ENCODE measurements at places on chromosomes 11 and 22.

DNA sequence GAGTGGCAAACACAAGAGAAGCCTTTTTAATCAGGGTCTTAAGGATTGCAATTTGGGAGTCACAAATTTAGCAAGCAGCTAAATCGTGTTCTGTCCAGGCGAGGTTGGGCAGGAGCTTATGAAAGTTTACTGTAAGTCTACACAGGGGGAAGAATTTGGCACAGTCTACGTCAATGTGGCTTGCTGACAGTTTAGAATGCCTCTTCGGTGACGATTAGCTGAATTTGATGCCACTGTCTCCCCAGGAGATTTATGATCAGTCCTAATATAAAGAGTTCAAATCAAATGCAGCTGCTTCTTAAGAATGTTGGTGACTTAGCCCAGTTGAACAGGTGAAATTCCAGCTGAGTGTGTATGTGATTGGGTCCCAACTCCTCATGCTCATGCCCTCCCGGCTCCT is 114.1 kb upstream of the CLPB start:
- DNase-seq: no peak

DNA sequence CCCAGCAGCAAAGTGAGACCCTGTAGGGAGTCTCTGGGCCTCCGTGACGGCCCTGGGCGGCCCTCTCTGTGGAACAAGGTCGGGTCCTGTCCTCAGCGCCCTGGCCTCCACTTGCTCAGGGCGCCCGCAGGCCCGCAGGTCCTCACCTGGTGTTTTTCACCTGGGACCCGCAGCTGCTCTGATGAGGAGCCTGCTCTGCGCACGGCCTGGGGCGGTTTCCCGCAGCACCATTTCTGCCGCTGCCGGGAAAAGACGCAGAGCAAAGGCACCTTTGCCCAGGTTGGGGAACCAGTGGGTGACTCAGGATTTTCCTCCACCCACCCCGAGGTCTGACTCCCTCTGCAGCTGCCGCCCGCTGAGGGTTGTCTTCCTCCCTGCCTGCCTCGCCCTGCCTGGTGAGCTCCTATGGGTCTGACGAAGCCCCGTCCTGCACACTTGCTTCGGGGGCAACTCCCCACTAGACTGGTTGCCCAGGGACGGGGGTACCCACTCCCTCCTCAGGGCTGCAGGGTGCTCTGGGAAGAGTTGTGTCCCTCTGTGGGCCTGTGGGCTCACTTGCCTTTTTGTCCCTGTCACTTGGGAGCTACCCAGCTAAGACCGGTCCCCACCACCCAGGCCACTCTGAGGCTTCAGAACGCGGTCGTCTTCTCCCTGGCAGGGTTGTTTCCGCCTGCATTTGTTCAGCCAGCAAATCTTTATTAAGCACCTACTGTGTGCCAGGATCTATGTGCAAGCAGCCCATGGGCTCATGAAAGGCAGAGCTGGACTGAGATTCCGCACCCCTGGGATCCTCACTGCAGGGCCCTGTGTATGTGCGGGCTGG is 89.5 kb downstream of the KCNQ1 start:
- DNase-seq: no peak

DNA sequence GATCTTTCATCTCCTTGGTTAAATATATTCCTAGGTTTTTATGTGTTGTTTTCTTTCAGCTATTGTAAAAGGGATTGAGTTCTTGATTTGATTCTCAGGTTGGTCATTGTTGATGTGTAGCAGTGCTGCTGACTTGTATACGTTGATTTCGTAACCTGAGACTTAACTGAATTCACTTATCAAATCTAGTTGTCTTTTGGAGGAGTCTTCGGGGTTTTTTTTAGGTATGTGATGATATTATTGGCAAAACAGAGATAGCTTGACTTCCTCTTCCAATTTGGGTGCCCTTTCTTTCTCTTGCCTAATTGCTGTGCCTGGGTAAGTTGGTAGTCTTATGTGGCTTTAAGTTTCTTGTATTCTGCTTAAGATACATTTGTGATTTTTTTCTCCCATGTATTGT is 52.8 kb downstream of the CBL start:
- DNase-seq: no peak

DNA sequence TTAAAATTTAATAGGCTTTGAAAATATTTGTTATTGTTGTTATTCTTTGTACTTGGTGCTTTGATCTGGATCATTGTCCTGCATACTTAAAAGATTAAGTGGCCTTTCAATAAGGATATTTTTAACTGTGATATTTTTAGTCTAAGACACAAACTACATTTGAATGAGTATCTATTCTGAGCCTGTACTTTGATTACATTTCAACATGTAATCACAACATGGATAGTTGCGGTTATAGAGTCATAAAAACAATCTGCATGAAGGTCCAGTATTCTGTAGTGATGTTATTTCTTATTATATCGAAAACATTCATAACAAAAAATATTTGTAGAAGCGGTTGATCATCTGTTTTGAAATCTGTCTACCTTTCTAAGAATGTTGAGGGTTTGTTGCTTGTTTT is 58.6 kb downstream of the HIPK3 start:
- DNase-seq: no peak

GRCh38 chr11:9017773-9018172 is 14.0 kb upstream of the NRIP3 start:
- DNase-seq: no peak

GRCh38 chr11:106463154-106463553 is 385.7 kb downstream of the AASDHPPT start:
- no peak for DNase-seq

- DNase-seq: no peak
Measured at GRCh38 chr11:42957831-42958230, 354.0 kb upstream of the API5 start.

DNA sequence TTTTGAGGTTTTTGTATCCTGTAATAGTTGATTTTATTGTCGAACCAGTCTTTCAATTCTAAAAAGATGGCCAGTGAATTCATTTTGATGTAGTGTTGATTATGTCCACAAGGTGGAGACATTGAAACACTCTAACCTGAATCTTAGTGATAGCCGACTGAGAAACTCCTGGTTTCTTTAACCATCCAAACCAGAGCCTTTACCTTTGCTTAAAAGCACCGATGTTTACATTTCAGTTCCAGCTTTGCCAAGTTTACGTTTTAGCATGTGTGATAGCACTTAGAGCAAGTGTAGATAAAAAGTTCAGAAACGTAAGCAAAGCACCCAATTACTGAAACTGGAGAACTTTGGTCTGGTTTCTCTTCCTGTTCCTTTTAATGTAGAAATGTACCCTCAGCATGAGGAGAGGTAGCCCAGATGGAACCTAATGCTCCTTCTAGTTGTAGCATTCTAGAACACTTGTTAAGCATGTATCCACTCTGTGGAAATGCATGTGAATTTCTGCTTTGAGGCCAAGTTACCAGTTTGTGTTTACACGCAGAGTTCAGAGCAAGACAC is 208.6 kb downstream of the DBX1 start:
- no peak for DNase-seq

- DNase-seq: no peak
Measured at GRCh38 chr11:16912692-16913111, 101.5 kb downstream of the PLEKHA7 start.

DNA sequence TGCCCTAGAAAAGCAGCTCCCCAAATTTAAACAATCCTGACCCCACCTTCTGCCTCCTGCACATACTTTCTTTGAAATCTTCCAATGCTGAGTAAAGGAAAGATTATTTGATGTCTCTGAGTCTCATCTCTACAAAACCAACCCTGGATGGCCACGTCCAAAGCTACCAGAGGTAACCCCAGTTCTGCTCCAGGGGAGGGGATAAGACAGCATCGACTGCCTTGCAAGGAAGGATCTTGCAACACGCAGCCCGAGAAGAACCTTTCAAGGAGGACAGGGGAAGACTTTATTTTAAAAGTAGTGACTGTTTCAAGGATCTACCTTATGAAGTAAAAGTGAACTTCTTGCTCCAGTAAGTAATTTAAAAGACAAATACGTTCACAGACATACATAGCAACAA is 66.5 kb upstream of the TMEM45B start:
- no peak for DNase-seq

GRCh38 chr11:278001-278951 is at the start of gene NLRP6:
TSS of gene NLRP6 (plus strand) at chr11:278407. CDS start at chr11:278570, 163 bp downstream.
- no peak for DNase-seq

GRCh38 chr22:20205964-20206708 is 55.3 kb upstream of the CCDC188 start:
- peak; percentile 63 for DNase-seq

- DNase-seq: no peak
Measured at GRCh38 chr11:57764566-57764965, 3.0 kb downstream of the CTNND1 start.

DNA sequence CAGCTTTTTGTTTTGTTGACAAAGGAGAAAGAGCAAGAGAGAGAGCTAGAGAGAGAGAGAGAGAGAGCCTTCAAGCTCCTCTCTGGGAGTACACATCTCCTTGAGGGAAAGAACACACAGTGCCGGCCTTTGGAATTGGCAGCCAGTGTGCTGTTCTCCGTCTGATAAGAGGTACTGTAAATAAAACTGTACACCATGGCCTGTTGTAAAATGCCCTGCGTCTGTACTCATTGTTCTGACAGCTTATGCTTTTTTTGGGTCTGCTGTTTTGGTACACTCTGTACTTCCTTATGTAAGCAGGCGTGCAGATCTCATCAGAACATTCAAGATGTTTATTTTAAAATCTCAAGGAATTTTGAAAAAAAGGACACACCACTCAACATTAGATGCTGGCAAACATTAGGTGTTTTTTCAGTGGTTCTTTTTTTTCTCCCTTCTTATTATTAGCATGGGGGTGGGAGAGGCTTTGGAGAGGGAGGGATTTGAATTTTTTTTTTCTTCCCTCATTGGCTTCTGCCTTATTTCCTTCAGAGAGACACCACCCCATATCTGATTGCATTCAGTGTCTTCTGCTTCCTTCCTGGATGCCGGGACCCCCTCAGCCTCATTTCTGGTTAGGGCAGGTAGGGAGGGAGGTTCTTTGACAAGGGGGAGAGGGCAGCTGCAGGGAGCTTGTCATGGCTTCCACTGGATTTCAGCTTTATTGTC is 116.8 kb upstream of the NNMT start:
- DNase-seq: no peak

GRCh38 chr22:43990044-43990443 is 34.1 kb upstream of the PARVB start:
- DNase-seq: no peak

DNA sequence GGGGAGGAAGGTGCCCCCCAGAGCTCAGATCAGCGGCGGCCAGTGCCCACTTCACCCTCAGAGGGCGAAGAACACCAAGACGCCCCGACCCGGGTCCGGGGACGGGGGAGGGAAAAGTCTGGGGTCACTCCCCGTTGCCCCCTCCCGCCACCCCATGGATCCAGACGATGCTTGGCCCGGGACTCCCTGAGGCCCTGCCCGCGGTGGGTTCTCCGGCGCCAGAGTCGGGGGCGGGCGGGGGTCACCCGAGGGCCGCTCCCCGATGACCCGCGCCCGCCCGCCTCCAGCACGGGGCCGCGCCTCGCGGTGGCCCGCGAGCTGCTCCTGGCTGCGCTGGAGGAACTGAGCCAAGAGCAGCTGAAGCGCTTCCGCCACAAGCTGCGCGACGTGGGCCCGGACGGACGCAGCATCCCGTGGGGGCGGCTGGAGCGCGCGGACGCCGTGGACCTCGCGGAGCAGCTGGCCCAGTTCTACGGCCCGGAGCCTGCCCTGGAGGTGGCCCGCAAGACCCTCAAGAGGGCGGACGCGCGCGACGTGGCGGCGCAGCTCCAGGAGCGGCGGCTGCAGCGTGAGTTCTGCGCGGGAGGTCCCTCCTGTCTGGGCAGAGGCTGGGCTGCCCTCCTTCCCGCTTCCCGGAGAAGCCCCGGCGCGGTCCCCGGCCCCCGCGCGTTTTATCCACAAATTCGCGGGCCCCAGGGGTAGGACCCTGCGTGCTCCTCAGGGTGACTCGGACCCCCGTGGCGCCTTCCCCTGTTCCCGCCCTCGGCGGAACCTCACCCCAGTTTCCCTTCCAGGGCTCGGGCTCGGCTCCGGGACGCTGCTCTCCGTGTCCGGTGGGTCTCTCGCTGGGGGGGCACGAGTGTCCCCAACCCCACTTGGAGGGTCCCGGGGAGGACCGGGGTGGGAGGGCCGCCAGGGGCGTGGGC is 1.1 kb downstream of the NLRP6 start:
- no peak for DNase-seq

- DNase-seq: no peak
Measured at GRCh38 chr11:107741044-107741823, 29.4 kb upstream of the SLN start.

- DNase-seq: no peak
Measured at GRCh38 chr22:31881200-31881599, 63.1 kb upstream of the YWHAH start.

- no peak for DNase-seq
Measured at GRCh38 chr11:75773595-75774353, 5.2 kb downstream of the DGAT2 start.

DNA sequence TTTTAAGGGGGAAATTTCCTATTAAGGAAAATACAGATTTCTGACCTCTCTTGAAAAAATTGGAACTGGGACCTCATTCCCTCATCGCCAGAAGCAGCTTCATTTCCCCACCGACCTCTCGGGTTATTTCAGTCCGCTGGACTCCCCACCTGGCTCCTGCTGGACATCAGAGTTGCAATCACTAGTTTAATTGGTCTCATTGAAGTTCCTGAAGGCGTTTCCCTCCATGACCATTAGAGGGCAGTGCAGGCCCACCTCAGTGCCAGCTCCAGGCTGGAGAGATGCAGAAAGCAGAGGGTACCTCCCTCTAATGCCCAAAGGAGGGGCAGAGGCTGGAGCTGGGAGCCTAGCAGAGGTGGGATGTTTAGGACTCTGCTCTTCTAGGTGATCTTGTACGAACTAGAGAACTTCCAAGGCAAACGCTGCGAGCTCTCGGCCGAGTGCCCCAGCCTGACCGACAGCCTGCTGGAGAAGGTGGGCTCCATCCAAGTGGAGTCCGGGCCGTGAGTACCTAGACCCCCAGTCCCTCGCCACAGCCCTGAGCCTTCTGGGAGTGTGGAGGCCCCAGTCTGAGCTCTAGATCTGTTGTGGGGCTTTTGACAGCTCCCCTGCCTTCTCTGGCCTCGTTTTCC is 2.7 kb downstream of the CRYBB3 start:
- DNase-seq: peak; percentile 48

DNA sequence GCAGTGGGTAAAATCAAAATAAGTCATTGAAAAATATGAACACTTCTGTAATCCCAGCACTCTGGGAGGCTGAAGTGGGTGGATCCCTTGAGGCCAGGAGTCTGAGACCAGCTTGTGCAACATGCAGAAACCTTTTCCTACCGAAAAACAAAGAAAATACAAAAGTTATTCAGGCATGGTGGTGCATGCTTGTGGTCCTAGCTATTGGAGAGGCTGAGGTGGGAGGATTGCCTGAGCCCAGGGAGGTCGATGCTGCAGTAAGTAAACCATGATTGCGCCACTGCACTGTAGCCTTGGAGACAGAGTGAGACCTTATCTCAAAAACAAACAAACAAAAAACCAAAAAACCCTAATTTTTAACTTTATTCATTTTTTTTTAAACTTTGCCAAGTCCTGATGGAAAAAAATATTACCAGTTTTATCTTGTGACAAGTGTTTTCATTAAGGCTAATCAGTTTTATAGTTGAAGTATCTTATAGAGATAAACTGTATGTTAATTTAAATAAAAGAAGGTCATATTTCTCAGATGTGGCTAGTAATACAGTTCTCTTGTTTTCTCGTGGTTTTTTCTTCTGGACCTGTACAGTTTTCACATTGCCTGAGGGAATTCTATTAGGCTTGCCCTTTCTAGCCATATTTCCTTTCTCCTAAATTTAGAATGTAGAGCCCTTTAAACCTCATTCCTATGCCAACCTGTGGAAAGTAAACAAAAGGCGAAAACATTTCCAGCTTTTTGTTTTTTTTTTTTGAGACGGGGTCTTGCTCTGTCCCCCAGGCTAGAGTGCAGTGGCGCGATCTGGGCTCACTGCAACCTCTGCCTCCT is 9.4 kb downstream of the HIPK3 start:
- DNase-seq: no peak

- DNase-seq: no peak
Measured at GRCh38 chr11:3865388-3866193, 10.1 kb downstream of the STIM1 start.
